ENCODE measurements at places on chromosomes 5 and 9.

DNA sequence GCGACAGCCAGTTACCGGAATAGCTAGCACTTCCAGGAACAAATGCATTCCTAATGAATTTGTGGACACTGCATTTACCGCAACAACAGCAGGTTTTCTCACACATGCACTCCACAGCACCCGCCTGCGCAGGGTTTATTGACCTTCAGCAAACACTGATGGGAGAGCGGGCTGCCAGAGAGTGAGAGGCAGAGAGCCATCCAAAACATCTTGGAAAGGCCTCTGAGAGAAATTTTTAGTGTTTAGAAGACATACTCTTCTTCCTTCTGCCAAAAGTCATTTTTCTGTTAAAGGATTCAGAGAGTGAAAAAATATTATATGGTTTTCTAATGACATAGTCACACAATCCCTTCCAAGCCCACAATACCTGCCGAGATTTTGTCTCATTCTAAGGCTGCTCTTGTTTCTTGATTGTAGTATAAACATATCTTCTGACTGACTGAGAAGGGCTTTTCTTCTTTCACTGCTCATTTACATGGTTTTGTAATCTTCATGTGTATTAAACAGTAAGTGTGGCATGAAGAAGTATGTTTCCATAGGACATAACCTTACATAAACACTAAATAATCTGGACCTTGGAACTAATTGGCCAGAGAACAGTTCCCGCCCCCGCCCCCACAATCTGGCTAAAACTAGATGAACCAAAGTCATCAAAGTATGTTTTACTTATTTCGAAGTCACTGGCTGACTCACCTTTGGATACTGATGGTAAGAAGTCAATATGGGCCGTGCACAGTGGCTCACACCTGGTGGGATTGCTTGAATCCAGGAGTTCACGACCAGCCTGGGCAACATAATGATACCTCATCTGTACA lies 432.5 kb upstream of the MEF2C start:
- DNase-seq: no peak

- no peak for DNase-seq
Measured at GRCh38 chr9:551986-552929, 289.2 kb upstream of the DMRT1 start.

DNA sequence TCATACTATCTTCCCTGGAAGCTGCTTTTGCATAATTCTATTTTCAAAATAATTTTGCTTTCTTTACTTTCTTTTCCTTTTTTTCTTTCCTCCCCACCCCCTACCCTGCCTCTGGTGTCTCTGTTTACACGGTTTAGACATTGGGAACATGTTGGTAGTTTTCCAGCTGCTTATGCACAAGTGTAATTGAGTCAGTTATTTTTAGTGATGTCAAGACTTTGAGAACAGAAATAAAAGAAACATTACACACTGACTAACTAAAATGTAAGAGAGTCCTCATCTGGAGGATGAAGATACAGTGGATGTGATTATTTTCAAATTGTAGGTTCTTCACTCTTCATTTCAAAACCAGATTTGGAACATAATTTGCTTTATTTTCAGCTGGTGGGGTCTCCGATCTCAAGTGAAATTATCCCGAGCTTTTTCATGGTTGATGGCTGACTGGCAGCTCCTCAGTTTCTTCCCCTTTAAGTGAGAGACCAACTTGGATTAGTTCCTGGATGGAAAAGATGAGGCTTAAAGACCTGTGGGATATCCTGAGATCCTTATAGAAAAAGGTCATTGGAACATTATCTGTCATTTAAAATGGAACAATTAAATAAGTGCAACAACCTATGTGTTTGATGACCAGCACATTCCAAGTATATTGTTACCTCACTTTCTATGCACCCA lies 154.4 kb upstream of the ZNF462 start:
- DNase-seq: no peak

- DNase-seq: no peak
Measured at GRCh38 chr5:93782978-93783377, 41.6 kb upstream of the POU5F2 start.

DNA sequence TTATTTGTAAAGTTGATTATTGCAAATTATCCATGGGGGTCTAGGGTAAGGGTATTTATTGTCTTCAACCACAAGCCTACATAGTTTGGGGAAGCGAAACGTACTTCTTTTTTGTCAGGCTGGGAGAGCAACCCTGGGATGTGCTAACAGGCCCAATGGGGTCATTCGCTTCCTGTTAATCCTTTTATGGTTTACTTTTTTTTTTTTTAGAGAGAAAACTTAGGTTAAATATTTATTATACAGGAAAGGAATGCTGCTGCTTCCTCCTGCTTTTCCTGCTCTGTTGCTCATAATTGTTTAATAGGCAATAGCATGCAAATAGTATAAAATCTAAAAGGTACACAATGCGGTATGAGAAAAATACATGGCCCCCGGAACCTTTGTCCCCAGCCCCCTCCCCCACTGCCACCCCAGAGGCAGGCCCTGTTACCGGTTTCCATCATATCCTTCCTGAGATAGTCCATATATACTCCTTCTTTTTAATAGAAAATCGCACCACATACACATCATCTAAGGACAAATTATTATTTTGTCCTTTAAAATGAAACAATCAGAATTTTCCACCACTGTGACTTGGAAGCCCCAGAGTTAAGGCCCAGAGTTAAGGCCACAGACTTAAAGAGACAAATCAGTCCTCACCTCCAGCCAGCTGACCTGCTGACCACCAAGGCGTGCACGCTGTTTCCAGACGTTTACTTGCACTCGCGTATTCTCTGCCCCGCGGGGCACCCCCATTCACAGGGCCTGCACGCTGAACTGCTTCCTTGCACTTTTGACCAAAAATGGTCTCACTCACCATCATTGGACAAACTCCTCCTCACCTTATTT lies 83.9 kb downstream of the NDFIP1 start:
- DNase-seq: no peak

Data from activated T-cell treated with anti-CD3 and anti-CD28 coated beads for 4 hours (primary cell).